ENCODE measurements at places on chromosomes 2 and 18.

DNA sequence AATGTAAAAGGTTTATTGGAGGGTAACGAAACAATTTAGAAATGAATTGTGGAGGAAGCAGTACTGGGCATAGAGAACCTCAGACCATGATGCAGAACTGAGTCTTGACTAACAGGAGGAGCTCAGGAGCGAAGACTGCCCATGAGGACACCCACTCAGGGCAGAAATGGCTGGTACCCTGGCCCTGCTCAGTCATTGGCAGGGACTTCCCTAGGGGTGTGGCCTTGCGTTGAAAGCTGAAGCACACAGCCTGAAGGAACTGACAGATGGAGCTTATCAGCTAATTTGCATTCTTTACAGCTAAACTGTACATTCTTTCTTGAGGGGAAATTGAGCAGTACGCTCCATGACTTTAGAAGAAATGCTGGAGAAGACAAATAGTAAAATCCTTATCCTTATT lies 57.1 kb downstream of the PDK1 start:
- no peak for DNase-seq

GRCh38 chr18:43735570-43735969 lies 458.3 kb upstream of the SYT4 start:
- no peak for DNase-seq

DNA sequence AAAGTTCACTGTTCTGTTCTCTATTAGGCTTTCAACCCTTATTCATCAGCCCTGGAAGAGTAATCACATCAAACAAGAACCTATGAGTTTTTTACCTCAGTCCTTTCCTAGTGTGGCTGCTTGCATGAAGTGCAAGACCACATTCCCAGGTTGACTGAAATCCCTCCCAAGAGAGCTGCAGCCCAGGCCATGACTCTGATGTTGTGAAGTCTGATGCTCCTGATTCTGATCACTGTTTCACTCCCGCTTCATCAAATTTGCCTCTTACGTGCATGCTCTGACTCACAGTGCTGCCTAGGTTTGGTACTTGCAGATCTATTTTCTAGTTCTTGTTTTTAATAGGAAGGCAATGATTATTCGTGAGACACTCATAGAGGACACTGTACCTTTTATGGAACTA lies 58.2 kb upstream of the DSEL start:
- DNase-seq = no peak

GRCh38 chr2:25617948-25618646 lies 55.3 kb downstream of the DTNB start:
- DNase-seq = no peak

DNA sequence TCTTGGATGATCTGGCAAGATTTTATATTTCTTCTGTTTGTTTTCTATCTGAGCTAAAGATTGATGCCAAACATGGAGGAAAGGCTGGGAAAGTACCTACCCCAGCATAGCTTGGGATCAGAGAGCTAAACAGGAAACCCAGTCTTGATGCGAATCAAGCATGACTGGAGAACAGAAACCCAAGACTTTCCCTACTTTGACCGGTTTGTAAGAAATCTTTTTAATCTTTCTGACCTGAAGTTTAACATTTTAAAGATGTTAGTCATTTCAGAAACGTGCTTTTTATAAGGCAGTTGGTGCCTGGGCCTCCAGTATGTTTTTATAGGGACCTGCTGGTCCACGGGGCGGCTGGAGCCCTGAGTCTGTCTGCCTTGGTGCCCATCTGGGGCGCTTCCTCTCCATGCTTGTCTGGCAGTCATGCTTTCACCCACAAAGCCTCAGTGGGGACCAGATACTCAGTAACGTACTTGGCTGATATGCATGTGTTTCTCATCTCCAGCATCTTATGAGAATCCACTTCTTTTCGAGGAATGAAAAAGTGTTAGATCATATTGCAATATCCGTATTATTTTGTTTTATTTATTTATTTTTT lies 266.5 kb downstream of the PTGR3 start:
- DNase-seq = no peak

DNA sequence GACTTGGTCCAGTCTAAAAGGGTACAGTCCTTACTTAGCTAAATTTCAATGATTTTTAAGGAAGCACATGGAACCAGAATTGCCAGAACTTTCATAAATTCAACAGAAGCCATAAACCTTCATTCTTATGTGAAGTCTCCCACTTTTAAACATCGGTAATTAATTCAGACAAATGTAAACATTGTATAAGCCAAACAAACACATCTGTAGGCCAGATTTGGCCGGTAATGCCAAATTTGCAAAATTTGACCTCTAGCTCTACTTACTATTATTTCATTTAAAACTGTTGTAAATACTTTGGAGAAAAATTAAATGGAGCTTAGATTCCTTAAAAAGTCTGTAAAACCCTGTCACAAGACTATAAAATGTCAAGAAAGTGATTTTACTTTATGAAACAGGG lies 83.2 kb upstream of the GALNT5 start:
- no peak for DNase-seq

- no peak for DNase-seq
These were observed 29.4 kb upstream of the EIF2AK3 start for GRCh38 chr2:88656690-88657089.

All from activated CD8-positive, alpha-beta memory T cell treated with anti-CD3 and anti-CD28 coated beads for 4 hours (primary cell).